ENCODE measurements at places on chromosomes 4 and X.

DNA sequence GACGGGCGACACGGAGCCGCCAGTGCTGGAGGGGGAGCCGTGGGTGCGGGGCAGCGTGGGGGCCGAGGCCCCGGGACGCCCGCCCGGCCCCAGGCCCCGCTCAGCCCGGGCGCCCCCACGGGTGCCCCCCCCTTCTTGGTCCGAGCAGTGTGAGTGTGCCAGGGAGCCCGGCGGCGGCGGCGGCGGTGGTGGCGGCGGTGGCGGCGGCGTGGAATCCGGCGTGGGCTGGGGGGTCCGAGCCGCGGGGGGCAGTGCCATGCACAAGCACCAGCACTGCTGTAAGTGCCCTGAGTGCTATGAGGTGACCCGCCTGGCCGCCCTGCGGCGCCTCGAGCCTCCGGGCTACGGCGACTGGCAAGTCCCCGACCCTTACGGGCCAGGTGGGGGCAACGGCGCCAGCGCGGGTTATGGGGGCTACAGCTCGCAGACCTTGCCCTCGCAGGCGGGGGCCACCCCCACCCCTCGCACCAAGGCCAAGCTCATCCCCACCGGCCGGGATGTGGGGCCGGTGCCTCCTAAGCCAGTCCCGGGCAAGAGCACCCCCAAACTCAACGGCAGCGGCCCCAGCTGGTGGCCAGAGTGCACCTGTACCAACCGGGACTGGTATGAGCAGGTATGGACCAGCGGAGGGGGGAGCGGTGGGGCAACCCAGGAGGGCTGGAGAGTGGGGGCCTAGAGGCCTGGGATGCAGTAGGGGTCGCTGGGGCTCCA is 466 bp downstream of the DLG3 start:
- DNase-seq = no peak

DNA sequence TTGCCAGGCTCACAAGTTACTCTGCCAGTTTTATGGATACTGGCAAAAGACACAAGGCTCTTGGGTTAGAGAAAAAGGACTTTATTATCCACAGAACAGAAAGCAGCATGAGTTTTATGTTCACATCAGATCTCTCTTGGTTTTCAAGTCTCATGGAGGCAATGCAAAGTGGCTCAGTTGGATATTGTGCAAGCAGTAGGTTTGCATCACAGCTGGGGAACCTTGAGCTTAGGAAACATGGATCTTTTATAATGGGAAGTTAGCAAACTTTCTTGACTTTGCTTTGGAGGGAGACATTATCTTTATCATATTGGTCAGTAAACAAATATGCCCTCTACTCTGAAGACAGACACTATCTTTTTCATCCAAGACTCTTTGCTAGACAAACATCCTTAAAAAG is 109.2 kb upstream of the GRPR start:
- DNase-seq = no peak

DNA sequence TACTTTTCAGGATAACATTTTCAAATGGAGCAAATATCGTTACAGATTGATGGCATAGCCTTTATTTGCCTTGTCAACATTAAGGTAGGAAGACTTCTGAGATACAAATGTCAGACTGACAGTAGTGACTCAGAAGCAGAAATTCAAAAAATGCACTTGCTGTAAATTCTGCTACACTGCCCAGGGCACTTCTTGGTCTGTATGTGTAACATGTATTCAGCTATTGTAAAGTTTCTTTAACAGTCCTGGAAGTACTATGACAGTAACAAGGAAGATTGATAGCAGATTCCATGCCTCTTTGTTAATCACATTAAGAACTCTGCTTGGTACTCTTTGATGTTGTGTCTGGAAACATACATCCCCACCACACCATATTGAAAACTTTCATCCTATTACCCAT is 69.6 kb upstream of the PCDH18 start:
- no peak for DNase-seq

GRCh38 chr4:3792813-3793212 is 26.6 kb downstream of the ADRA2C start:
- DNase-seq = no peak

DNA sequence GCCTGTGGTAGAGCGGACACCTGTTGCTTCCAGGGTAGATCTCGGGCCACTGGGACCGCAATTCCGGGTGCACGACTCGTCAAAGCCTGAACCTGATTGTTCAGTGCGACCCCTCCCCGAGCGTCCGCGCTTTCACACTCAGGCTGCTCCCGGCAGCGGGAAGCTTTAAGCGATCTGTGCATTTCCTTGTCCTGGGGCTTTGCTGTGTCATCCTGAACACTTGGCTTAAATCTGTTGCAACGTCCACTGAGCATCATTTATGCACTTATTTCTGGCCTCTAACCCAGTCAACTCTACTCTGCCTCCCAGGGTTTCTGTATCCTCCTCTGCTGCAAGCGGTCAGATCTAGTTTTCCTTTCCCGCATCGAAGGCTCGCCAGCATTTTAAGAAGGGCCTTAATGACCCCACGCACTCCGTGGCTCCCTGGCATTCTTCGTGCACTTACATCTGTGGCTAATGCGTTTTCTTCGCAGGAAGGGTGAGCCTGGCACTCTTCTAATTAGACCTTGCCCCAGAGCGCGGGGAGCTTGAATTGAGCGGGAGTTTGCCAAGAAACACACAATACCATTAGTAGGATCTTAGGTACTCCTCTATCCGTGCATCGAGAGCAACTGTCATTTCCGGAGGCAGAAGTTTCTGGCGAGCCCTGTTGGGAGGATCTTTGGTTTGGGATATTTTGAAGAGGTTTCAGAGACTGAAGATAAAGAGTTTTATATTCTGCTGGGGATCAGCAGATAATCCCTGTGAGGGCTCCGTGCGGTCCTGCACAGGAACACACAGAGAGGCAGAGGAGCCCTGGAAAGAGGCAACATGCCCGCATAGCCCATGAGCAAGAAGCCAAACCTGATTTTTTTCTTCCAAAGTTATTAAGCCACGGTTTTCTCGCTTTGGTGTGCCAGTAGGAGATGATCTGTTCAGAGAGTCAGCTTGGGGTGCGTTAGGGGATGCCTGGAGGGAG is 654 bp upstream of the DDIT4L start:
- DNase-seq = no peak

- peak; percentile 13 for DNase-seq
These were observed 688 bp downstream of the UFSP2 start for GRCh38 chr4:185424905-185425646.

- DNase-seq = no peak
These were observed 2.0 kb upstream of the PCDH19 start for GRCh38 chrX:100411802-100412715.

DNA sequence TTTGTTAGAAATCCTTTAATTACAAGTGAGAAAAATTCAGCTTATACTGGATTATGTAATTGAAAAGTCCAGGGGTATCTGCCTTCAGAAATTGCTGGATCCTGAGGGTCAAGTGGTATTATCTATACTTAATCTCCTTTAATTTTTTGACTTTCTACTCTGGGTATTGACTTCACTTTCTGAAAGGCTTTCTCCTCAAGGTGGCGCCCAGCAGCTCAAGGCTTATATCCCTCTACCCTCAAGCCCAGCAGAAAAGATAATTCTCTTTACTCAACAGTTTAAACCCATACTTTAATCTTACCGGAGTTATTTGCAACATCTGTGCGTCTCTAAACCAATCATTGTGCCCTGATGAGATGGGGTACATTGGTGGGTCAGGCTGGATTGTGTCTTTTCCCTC is 129.5 kb downstream of the LARP7 start:
- DNase-seq = peak; percentile 6

DNA sequence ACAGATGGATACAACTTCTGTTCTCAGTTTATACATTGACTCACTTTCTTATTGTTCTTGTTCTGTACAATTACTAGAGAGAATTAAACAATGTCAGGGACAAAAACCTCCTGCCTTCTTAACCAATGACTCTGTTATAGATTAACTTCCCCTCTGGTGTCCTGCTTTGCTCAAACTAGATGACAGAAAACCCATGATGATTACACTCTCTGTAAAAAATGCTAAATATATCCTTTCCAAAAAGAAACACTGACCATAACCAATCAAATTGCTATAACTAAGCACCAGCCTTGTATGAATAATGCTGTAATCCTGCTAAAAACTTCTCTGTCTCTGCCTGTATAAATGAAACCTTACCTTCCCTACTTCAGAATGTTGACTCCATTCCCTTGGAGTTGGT is 29.8 kb upstream of the IL13RA2 start:
- DNase-seq = no peak

DNA sequence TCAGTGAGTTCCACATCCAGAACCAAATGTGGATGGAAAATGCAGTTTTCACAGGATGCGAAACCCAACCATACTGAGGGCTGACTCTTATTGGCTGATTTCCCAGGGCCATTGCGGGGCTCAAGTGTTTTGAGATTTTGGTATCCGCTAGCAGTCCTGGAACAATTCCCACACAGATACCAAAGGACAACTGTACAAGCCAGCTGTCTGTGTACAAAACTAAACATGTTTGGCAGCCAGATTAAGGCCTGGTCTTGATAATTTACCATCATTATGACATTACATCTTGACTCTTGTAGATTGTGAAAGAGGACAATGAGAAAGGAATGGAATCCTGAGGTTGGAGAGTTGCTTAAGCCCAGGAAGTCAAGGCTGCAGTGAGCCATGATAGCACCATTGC is 121.9 kb downstream of the DKK2 start:
- peak; percentile 20 for DNase-seq

GRCh38 chr4:109078724-109079123 is 223.7 kb downstream of the COL25A1 start:
- DNase-seq = peak; percentile 90

- DNase-seq = no peak
These were observed 89.4 kb upstream of the HPF1 start for GRCh38 chr4:169847171-169847570.

DNA sequence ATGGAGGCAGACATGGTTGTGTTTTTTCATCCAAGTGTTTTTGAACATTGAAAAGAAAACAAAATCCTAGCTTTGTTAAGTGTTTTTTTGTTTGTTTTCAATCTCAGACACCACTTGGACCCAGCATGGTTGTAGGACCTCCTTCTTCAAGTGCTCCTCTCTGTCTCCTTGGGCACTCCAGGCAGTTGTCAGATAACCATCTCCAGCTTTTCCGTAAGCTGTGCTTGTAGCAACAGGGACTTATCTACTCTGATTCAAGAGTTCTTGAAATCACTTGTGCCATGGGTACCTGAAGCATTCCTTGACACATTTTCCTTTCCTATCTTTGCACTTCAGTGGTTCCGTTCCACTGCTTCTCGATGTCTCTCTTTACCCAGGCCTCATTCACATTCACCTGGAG is 334.9 kb upstream of the DDX53 start:
- DNase-seq = no peak

DNA sequence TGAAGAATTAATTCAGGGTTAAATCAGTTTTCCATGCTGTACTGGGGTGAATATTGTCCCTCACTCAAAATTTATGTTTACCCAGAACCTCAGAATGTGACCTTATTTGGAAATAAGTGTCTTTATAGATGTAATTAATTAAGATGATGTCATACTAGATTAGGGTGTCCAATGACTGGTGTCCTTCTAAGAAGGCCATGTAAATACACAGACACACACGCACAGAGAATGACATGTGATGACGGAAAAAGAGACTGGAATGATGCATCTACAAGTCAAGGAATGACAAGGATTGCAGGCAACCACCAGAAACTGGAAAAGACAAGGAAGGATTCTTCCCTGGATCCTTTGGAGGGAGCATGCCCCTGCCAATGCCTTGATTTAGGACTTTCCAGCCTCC is 84.6 kb upstream of the GPR34 start:
- DNase-seq = no peak

- no peak for DNase-seq
These were observed 151.5 kb downstream of the VEGFC start for GRCh38 chr4:176641237-176641636.

GRCh38 chr4:24966076-24966475 is 53.2 kb upstream of the CCDC149 start:
- no peak for DNase-seq

DNA sequence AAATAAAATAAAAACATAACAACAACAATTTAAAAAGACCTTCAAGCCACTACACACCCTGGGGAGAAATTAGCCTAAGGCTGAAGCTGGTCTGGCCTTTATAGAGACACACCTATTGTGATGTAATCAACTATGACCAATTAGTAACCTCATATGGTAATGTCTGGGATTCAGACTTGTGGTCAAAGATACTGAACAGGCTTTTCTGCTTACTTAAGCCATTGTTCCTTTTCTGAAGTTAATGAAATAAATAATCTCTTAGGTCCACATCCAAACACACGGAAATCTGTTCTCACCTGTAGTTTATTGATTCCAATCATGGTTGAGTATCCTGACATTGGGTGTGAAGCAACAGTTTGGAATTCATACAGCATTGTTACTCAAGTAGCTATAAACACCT is 152.5 kb downstream of the PLS3 start:
- no peak for DNase-seq

- DNase-seq = no peak
These were observed 103.4 kb downstream of the QRFPR start for GRCh38 chr4:121277194-121278105.

DNA sequence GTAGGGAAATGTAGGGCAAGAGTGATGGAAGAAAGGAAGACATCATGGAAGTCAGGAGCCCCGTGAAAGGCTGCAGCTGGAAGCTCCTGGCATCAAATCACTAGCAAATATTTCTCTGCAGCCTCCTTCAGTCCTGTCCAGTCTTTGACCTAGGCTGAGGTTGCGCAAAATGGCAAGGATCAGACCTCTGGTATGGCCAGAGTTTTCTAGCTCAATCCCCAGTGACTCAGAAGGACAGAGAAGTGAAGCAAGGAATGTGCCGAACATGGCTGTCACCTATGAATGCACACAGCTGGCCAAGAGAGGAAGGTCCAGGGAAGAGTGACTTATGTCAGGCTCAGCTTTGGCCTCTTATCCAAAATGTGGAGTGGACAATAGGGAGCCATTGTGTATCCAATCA is 71.1 kb upstream of the PHOX2B start:
- no peak for DNase-seq

Data from fibroblast of skin of left quadriceps (primary cell).